PC-3 (cell line): ENCODE measurements at places on chromosomes 3 and 15. TPM values are rescaled to one million over a fixed set of nuclear protein-coding genes. Genes with fewer than 3 reads are reported as not detected.

GRCh38 chr15:84785053-84785452, 32.1 kb upstream of the ALPK3 start:
- no peak for DNase-seq

DNA sequence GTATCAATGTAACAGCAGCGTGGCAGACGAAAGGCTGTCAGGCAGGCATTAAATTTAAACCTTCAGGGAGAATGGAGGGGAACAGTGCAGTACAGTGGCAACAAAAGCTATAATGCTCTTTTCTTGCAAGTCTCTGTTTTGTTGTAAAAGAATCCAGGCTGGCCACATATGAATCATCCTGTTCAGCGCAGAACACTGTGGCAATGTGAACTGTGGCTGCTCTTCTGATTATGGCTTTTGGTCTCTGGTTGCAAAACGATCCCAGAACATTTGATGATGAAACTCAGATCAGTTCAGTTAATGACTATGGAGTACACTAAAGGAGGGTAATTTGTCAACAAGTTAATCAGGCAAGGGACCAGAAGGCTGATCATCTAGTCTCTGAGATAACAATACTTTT, 219.7 kb upstream of the SGO1 start:
- DNase-seq, result no peak

GRCh38 chr15:53129121-53129904, 339.2 kb upstream of the ONECUT1 start:
- no peak for DNase-seq

The ZNF80 gene
- not detected in 2 replicates for total RNA-seq

DNA sequence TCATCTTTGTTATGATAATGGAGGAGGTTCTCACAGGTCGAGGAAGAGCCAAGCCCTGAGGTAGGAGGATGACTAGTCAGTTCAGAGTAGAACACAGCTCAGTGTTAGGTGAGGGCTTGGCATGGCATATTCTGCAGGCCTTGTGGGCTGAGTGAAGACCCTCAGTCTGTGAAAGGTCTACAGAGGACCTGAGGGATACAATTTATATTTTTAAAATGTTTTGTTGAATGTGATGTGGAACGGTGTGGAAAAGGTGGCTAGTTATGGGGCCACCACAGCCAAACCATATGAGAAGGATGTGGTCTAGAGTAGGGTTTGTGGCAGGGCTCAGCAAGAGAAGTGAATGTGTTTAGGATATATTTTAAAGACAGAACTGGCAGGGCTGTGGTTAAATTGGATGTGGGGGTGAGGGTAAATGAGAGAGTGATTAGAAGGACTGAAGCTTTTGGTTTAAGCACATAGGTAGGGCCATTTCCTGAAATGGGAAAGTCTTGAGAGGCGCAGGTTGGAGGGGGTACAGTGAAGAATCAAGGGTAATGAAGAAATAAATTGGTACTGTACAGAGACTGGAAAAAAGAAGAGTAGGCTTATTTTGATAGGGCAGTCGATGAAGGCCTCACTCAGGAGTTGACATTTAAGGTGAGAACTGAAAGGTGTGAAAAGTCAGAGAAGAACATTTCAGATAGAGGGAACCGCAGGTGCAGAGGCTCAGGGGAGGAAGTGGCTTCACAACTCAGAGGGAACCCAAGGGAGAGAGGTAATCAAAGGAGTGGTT, 60.5 kb downstream of the SPTSSB start:
- no peak for DNase-seq
